ENCODE measurements at places on chromosomes 12 and 14.

DNA sequence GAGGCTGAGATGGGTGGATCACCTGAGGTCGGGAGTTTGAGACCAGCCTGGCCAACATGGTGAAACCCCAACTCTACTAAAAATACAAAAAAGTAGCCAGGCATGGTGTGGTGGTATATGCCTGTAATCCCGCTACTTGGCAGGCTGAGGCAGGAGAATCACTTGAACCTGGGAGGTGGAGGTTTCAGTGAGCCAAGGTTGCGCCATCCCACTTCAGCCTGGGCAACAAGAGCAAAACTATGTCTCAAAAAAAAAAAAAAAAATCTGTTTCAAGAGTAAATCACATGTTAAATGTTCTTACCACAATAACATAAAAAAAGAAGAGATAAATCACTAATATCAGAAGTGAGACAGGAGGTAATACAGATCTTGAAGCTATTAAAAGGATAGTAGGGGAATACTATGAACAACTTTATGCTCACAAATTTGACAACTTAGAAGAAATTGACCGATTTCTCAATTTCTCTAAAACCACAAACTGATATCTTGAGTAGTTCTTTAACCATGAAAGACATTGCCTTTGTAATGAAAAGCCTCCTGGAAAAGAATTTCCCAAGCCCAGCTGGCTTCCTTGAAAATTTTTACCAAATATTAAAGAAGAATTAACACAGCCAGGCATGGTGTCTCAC, 37.7 kb downstream of the TAOK3 start:
- no peak for DNase-seq

DNA sequence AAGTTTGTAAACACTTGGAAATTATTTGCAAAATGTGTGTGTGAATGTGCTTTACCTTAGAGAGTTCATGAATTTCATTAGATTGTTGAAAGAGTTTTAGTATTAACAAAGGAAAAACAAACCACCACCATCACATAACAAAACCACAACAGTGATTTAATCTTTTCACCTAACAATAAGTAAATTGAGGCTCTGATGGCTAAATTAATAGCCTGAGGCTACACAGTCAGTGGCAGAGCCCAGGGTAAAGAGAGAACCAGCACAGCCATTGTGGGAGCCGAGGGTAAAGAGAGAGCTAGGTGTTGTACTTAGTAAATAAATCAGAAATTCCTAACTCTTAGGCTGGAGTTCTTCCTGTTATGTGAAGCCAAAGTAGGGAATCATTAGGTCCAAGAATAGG, 51.2 kb upstream of the CAPRIN2 start:
- DNase-seq, result no peak

DNA sequence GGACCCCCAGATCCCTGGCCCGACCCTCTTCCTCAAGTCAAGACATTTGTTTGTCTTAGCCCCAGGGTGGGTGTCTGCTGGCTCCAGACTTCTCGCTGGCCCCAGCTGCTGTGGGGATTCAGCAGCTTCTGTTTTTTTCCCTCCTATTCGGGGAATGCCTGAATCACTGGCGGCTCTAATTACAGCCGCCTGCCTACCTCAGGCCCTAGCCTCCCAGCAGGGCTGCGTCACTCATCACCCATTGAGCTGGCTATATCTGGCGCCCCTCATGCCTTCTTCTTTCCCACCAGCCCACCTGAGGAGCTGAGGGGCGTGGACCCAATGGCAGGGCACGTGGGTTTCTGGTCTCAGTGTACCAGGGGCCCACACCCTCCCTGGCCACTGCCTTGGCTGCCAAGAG, 10.1 kb downstream of the KRT80 start:
- DNase-seq, result no peak

DNA sequence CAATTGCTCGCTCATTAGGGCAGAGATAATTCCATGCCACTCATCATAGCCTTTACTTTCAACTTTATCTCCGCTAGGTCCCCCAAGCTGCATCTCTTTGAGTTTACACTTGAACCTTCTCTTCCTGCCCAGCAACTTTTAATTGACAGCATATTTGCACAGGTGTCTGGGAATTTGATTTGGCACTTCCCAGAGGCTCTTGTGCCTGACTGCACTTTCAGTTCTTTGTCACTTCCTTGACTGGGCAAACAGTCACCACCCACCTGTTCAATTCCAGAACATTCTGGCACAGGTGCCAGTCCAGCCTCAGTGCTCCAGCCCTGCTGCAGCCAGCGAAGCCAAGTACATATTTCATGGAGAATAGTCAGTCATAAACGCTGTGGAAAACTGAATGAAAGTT, 110.1 kb upstream of the LRIG3 start:
- DNase-seq, result no peak

DNA sequence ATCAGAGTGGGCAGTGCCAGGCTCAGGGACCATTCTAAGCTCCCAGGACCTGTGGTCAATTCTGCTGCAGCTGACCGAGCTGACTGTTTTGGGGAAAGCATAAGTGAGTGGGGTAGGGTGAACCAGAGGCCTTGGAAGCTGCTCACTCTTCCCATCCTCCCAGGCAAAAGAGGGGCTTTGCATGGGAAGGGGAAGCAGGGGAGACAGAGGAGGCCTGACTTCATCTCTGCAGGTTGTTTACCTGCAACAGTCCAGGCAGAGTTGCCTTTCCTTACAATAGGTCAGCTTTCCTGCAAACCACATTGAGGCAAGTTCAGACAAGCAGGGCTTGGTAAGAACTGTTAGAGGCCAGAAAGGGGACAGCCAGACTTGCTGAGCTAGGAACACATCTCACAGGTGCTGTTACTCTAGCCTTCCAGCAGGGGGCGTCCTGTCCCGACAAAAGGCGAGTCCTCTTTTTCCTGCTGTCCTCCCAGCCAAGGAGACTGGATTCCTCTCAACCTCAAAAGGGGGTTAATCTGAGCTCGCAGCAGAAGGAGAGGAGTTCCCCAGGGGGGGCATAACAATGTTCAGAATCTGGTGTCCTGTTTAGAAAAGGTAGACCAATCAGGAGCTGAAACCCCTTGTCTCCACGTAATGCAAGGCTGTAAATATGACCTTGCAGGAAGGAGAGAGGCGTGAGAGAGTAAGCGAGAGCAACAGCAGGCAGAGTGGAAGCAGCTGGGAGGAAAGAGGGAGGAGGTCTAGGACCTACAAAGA, 4.3 kb upstream of the DHRS2 start:
- peak; percentile 2 for DNase-seq

DNA sequence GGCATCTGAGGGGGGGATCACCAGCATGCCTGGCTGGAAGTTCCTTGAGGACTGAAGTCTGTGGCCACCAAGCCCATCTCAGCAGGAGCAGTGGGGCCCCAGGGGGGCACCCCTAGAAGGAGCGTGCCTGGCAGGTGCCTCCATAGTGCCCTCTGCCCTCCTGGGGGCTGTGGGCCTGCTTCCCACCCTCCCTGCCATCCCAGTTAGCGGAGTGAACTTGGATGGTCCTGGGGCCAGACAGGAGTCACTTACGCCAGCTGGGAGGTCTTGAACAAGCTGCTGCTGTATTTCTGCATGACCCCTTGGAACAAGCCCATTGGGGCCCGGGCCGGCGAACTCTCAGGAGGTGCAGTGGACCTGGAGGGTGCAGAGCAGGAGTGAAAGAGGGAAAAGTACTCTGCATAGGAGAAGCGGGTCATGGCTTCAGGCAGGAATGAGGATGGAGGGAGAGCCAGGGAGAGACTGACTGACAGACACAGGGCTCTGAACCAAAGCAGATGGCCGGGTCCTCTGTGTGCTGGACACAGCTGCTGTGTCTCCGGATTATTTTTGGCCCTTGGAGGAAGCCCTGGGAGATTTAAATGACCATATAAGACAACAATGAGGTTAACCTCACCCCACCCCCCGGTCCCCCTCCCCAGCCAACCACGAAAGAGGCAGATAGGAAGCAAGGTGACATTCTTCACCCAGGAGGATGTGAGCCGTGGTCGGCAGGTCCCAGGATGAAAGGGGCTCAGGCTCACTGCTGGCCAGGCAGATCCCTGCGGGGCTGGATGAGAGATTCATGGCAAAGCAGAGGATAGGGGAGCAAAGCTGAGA, 19.6 kb downstream of the ASB2 start:
- no peak for DNase-seq

GRCh38 chr14:59055439-59056045, 132.9 kb upstream of the DAAM1 start:
- no peak for DNase-seq

- no peak for DNase-seq
These were observed 105.6 kb downstream of the KSR2 start for GRCh38 chr12:117863002-117863709.

GRCh38 chr12:38448991-38449390, 132.4 kb downstream of the ALG10B start:
- DNase-seq, result no peak

GRCh38 chr12:116236148-116236731, 41.3 kb downstream of the MED13L start:
- peak; percentile 9 for DNase-seq

GRCh38 chr12:77560714-77561113, 270.0 kb upstream of the NAV3 start:
- no peak for DNase-seq

DNA sequence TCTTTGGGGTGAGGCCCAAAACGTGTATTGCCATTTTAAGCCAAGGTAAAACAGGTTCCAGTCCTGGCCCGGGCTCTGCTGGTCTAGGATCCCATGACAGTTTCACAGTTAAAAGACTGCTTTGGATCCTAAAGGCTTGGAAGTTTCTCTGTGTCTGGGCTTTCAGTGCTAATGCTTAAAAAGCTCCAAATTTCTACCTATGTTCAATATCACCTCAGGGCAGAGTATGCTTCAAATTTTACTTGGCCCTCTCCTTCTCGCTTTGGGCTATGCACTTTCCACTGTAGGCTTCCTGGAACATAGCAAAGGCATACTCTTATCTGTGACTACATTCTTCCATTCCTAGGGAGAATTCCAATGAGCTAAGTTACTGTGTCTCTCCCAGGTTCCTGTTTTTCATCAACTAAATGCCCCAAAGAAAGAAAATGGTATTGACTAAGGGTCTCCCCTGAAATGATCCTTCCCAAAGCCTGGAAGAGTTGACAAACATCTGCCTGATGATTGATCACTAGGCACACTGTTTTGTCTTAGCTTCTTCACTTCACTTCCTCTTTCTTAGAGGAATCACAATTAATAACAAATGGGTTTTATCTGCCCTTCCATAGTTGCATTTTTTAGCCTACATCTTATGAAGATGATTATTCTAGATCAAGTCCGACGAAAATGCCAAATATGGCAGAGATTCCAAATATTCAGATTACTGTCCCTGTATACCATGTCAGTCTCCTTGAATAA, 79.4 kb downstream of the TMTC2 start:
- no peak for DNase-seq

GRCh38 chr12:106235770-106236169, 12.1 kb downstream of the CKAP4 start:
- DNase-seq, result no peak

- DNase-seq, result no peak
These were observed 492.9 kb upstream of the NOVA1 start for GRCh38 chr14:27090716-27091115.

GRCh38 chr14:104223101-104224041, 85.0 kb downstream of the KIF26A start:
- DNase-seq, result no peak

DNA sequence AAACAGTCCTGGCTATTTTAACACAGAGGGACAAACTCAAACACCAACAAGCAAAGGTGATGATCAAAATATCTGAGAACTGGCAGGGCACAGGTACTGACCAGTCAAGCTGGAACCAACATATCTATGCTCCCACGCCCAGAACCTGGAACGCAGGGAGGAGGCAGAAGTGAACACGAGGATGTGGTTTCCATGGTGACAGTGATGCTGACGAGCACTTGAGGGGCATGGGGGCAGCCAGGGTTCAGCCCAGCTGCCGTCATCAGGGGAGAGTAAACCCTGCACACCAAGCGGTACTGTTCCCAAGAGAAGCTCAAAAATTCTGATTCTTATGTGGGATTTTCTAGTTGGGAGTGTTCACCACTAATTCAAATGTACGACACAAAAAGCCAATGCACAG, 113.6 kb upstream of the SFSWAP start:
- no peak for DNase-seq

- DNase-seq, result no peak
These were observed 85.1 kb downstream of the BORCS5 start for GRCh38 chr12:12441843-12442461.

DNA sequence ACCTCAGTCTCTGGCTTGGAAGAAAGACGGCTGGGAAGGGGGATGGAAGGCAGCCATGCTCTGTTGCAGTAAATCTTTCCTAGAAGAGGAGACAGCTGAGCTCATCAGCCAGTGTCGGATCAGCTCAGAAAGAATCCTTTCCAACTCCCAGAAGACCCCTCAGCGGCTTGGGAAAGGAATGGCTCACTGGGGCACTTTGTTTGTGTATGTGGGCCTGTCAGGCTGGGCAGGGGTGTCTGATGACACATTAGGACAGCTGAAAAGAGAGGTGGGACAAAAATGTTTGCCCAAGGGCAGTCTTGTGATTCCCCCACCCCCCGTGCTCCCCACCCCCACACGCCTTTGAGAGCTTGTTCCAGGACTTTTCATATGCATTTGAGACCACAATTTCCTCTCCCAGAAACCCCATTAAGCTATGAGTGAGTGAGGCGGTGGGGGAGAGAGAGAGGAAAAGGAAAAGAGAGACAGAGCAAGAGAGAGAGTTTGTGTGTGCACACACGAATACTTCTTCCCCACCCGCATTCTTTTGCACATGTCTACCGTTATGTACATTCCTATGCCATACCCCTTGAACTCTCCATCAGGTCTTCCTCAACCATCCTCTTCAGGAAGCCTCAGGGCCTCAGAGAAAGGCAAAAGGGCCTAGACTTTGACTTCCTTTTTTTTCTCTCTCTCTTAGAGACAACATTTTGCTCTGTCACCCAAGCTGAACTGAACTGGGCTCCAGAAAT, 198.9 kb downstream of the ZFP36L1 start:
- DNase-seq, result no peak

DNA sequence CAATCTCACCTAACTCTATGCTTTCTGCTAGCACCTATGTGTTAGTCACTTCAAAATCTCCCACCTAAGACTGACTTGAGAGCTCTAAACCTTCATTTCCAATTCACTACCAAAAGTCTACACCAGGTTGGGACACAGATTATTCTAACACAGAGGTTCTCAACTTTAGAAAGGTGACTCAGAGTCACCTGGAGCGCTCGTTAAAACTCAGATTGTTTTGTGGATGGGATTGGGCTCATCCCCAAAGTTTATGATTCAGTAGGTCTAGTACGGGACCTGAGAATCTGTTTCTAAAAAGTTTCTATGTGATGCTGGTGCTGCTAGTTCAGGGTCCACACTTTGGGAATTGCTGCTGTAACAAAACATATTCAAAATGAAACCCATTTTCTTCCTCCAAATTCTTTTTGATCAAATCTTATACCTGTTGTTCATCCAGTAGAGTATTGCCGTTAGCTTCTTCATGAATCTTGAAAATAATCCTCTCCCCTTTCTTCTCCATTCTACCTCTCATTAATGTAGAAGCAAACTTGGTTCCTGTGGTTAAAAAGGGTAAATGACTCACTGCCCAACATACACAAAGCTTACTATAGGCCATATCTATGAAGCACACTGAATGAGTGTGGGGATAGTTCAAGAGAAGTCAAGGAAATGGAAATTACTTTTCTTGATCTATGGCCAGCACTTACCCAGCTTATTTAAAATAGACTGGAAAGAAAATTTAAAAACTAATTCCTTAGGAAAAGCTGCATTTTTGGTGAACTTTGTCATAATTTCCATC, 206.7 kb downstream of the KIF21A start:
- DNase-seq, result no peak
